ENCODE measurements at places on chromosomes 1 and 21.

DNA sequence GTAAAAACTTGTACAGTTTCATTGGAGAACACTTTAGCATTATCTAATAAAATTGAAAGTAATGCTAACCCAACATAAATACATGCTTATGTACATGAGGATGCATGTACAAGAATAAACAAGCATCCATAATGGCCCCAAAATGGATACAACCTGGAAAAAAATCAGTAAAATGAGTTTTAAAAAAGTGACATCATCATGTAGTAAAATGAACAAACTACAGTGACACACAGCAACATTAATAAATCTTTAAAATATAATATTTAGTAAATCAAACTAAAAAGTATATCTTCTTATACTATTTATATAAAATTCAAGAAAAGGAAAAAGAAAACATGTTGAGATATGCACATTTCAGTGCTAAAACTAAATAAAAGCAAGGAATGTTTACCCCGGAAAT is 140.5 kb downstream of the CLEC20A start:
- DNase-seq: no peak

DNA sequence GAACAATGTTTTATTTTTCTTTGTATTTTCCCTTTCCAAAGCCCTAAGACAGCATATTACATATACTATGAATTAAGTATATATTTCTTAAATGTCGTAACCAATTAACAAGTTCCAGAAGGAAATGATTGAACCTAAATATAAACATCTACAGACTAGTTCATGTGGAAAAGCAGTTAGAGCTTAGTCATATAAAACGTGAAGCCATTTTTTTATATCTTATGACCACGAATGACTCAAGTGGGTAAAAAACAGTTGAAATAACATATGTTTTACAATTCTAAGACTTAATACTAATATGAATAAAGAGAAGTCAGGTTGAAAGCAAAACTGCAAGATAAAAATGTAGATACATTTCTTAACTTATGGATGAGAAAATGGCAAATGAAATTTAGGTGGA is 307.3 kb downstream of the BRINP3 start:
- DNase-seq: no peak

- no peak for DNase-seq
Observed at GRCh38 chr21:28229814-28230213, 762.9 kb downstream of the LTN1 start.

DNA sequence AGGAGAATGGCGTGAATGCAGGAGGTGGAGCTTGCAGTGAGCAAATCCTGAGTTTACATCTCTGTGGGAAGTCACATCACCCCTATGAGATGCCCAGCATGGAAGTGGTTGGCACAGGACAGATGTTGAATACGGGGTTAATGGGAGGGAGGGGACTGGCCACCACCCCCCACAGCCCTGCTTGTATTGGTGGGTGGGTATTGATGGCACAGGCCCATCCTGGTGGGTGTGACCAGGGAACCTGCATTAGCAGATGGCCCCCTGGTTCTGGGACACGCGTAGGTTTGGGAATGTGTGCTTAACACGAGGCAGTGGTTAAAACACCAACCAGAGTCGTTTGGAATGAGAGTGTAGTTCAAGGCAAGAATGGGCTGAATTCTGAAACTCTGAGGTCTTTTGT is 117.9 kb downstream of the PRDM2 start:
- DNase-seq: no peak

GRCh38 chr1:35097224-35097623 is 18.0 kb downstream of the ZMYM1 start:
- DNase-seq: no peak

GRCh38 chr1:155776414-155776813 is 80.6 kb downstream of the GON4L start:
- no peak for DNase-seq

DNA sequence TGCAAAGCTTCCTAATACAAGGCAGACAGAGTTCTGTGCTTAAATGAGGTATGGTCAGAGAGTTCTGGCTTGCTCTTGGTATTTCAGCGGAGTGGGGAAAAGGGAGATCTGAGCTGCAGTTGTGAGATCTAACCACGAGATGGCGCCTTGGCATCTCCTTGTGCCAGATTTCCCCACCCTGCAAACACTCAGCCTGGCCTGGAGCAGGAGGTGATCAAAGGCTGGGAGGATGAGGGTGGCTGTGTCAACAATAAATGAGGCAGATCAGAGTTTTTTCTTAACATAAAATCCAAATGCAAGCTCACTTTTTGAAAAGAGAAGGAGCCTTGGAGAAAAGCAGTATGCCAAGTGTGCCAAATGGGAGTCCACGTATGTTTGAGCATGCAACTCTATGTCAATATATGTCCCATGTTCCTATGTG is 4.1 kb upstream of the TFAP2E start:
- peak; percentile 30 for DNase-seq

GRCh38 chr1:117592155-117592554 is 13.7 kb upstream of the TENT5C start:
- DNase-seq: no peak

- no peak for DNase-seq
Observed at GRCh38 chr1:230901671-230902070, 33.4 kb upstream of the C1orf198 start.

- peak; percentile 32 for DNase-seq
Observed at GRCh38 chr1:156591432-156592157, at the start of gene NAXE. Gene NAXE (plus strand): TSS chr1:156591776. CDS start chr1:156591805, 29 bp downstream.

GRCh38 chr21:39189857-39190604 is 6.8 kb upstream of the PSMG1 start:
- no peak for DNase-seq

GRCh38 chr1:178308438-178308837 is 188.3 kb downstream of the CLEC20A start:
- no peak for DNase-seq

DNA sequence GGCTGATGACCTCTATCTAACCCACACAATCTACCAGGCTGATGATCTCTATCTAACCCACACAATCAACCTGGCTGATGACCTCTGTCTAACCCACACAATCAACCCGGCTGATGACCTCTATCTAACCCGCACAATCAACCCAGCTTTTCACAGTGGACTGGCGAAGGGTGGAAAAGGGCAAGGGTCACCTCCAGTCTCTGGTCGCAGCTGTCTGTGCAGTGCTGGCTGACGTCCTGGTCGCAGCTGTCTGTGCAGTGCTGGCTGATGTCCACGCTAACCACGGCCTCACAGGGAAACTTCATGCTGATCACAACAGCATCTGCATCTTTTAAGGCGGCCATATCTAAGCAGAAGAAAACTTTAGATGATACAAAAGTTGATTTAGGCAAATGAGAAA is 12.2 kb upstream of the CCDC27 start:
- no peak for DNase-seq

DNA sequence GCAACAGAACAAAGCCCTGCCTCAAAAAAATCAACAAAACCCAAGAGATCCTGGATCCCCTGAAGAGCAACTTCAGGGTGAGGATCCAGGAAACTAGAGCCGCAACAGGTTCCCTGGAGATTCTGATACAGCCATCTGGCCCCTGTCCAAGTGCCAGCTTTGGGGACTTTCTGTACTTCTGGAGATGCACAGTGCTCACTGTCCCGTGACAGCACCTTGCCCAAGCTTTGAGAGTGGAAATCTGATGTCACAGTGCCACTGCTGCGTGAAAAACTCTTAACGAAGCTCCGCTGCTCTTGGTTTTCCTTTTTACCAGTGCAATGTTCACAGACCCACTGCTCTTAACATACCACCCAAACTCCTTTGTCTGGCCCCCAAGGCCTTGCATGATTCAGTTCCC is 26.3 kb downstream of the STK40 start:
- DNase-seq: no peak

- DNase-seq: no peak
Observed at GRCh38 chr1:86183810-86184209, 27.2 kb upstream of the COL24A1 start.

DNA sequence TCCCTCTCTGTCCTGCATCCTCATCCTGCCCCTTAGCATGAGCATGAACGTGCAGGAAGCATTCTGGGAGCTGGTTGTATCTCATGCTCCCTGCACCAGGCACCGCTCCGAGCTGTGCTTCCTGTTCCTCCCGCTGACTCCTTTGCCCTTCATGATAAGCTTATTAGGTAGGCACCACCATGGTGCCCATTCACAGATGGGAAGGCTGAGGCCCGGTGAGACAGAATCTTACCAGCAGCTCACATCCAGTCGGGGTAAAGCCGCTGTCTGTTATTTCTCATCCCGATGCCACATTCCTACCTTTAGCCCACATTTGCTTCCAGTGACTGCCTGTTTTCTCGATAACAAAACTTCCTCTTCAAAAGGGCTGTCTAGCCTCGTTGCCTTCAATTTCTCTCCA is 7.3 kb downstream of the MIIP start:
- DNase-seq: no peak

- DNase-seq: no peak
Observed at GRCh38 chr1:67440339-67440738, 10.1 kb upstream of the SERBP1 start.

- DNase-seq: no peak
Observed at GRCh38 chr1:201507360-201507675, 395 bp upstream of the CSRP1 start.

GRCh38 chr1:92323473-92324453 is 24.9 kb downstream of the RPAP2 start:
- DNase-seq: no peak

- no peak for DNase-seq
Observed at GRCh38 chr1:116386042-116386441, 13.0 kb downstream of the ATP1A1 start.

DNA sequence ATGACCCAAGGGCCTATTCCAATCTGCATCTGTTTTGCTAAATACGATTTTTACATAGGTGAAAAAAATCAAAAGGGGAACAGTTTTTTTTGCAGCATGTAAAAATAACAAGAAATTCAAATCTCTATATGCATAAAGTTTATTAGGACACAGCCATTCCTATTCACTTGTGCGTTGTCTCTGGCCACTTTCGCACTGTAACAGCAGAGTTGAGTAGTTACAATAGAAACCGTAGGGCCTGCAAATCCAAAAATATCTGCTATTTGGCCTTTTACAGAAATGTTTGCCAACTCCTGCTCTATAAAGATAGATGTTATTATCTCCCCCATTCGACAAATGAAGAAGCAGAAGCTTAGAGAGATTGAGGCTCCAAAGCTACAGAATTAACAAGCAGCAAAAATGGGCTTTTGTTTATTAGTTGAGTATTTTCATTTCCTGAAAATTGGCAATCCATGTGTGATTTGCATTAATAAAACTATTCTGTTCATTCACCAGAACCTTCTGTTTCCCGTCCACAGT is 5.5 kb downstream of the DYNLT5 start:
- no peak for DNase-seq

DNA sequence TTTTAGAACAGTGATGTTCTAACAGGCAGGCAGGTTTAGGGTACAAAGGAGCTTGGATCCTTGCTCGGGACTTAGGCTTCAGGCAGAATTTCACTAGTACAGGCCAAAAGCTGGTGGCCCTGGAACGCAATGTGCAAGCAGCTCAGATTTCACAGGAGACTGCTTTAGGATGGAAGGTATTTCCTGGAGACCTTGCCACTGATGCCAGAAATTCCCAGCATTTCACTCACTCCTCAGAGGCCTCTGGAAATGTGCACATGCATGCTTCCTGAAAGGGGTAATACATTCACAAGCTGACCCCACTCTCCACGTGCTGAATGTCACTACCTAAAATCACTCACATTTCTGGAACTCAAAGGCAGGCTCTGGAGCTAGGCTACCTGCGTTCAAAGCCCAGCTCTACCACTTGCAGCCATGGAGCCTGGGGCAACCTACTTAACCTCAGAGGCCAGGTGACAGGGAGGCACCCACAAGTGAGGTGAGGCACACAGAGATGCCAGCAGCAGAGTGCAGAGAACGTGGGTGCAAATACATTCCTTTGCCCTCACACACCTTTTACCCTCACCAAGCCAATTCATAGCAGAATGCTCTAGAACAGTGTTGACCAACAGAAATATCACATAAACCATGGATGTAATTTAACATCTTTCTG is 56.5 kb downstream of the CDC7 start:
- no peak for DNase-seq

GRCh38 chr1:65259816-65260215 is 49.5 kb upstream of the DNAJC6 start:
- DNase-seq: no peak

GRCh38 chr1:229457436-229457835 is 23.5 kb upstream of the ACTA1 start:
- no peak for DNase-seq

DNA sequence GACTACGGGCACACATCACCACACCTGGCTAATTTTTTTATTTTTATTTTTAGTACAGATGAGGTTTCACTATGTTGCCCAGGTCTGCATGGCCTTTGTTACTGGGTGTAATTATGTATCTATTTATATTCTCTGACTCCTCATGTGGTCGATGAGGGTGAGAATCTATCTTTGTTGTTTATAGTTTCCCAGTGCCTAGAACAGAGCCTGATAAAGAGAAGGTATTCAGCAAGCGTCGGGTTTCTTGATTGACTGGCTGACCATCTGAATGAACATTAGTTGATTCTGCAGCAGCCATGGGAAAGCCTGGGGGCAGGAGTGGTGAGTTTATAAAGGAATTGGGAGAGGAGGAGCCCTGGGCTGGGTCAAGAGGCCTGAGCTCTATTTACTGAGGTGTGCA is 28.5 kb downstream of the SERINC2 start:
- DNase-seq: no peak

DNA sequence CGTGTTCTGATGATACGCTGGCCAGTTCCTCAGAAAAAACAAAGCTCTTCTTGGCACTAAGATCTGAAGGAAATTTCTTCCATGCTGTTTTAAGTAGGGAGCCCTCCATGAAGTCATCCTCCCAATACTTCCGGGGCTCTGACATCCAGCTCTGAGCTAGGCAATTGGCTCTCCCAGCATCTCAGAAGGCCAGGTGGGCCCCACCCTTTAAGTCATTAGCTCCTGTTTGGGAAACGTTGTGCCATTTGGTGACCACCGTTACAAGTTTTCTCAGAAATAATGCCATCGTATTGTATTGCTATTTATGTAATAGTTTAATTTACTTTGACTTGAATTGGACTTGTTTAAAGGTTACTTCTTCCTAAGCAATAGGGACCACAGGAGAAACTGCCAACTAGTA is 130.3 kb upstream of the EDN2 start:
- no peak for DNase-seq

- peak; percentile 6 for DNase-seq
Observed at GRCh38 chr1:29793101-29793546, 556.8 kb downstream of the PTPRU start.

DNA sequence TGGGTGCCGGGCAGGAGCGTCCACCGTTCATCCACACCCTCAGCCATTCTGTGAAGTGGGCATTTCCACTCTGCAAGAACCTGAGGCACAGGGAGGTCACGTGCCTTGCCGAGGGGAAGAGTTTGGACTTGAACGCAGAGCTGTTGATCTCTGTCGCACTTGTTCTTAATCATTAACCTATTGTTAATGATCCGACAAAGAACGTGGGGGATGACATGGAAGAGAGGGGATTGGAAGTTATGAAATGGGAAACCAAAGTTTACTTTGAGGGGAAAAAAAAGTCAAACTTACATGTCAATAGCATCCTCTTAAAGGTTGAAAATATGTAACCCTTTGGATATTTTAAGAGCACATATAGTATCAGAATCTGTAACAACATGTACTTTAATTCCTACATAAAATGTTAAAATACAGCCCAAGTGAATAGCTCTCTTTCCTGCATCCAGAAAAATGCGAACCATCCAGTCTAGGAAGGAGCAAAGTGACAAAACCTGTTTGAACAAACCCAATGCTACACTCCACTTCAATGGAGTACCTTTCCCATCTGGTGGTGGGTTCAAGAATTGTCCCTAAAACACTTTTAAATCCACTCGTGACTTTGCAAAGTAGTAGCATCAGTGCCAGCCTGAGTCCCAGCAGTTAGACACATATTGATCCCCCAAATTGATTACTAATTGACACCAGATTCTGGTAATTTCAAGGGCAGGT is 75.5 kb downstream of the SETD4 start:
- no peak for DNase-seq
